ENCODE measurements at places on chromosomes 4 and X.

- no peak for DNase-seq
These were observed 3.2 kb downstream of the TDO2 start for GRCh38 chr4:155906554-155907247.

DNA sequence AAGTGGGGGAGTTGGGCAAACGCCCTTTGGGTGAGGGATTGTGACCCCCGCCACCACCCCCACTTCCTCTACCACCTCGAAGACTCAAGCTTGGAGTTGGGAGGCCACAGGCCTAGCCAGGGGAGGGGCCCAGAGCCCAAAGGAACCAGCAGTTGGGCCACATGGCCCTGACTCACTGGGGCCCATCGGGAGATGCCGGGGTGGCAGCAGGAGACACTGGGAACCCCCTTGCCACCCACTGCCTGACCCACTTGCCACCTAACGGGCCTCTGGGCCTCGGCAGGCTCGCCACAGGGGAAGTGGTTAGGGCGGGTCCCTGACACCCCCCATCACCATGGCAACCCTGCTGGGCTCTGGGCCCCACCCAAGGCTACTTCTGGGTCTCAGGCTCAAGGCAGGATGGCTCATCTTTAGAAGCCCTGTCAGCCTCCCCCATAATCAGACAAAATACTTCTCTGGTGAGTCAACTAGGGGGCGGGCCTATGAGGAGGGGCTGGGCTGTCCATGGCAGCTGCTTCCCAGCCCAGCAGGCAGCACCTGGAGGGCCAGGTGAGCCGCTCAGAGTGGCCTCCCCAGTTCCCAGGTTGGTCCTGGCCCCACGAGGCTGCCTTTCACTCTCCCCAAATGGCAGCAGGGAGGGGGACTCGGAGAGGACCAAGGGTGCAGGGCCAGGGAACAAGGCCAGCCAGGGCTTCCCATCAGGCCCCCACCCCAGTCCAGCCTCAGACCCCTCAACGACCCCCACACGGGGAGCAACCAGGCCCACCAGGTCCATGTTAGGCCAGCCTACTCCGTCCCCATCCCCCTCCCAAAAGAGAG is 5.6 kb downstream of the FLNA start:
- no peak for DNase-seq

GRCh38 chr4:11625211-11625610 is 196.5 kb upstream of the HS3ST1 start:
- no peak for DNase-seq

GRCh38 chr4:13584481-13584880 is 40.2 kb upstream of the NKX3-2 start:
- DNase-seq: no peak

DNA sequence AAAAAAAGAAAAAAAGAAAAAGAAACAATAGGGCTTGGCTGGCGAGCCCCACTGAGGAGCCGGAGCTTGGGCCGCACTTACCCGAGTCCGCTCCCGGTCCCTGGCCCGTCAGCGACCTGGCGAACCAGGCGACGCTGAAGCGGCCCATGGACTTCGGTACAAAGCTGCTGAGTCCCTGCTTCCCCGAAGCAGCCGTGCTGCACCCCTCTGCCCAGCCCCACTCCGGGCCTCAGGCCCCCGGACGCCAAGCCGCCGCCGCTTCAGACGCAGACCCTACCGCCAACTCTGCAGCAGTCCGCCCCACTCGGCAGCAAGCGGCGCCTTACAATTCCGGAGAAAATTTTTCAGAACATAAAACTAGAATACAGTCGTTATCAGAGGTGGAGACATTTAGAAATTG is 300.5 kb downstream of the OPHN1 start:
- no peak for DNase-seq

DNA sequence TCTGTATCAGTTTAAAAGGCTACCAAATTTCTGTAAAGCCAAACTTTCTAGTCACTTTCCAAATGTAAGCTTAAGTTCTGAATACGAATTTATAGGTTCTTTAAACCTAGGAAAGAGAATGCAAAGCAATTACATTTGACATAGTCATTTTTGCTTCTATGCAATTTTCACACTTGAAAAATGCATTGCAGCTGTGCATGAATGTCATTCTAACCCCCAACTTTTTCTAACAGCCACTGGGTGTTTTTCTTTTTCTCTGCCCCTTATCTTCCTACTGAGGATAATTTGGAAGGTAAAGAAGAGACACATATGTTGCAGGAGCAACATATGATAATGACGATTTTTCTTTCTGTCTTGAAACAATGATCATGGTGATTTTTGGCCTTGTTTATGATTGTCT is 537.5 kb downstream of the SPRY1 start:
- no peak for DNase-seq
